ENCODE measurements at places on chromosomes 3 and 15. TPM values are rescaled to one million over a fixed set of nuclear protein-coding genes. Genes with fewer than 3 reads are reported as not detected.

DNA sequence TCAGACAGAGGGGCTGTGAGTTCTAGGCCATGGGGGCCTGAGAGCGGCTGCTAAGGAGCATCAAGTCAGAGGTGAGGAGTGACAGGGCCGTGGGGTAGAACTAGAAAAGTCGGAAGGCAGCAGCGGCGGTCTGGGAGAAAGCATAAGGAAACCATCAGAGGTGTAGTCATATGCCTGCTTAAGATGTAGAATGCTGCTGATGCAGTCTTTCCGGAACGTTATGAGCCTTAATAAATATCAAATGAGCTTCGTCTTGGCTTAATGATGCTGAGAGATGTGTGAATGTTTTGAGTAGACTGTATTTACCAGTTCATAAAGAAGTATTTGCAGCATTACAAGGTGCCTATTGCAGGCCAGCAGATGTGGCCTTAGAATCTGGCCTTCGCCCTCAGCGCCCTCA, 15.2 kb downstream of the ATG7 start:
- no peak overlapping the region for H3K4me3 ChIP-seq
- peaks cover 35% of the 10 kb centered on the region for H3K4me1 ChIP-seq
- no peak overlapping the region for H3K27ac ChIP-seq
- DNase-seq, result no peak
- no peaks in the 10 kb centered on the region for H3K27me3 ChIP-seq

GRCh38 chr15:60076045-60076444, 71.9 kb downstream of the FOXB1 start:
- no peaks in the 10 kb centered on the region for H3K36me3 ChIP-seq
- no peaks in the 10 kb centered on the region for H3K27me3 ChIP-seq
- no peak overlapping the region for H3K4me3 ChIP-seq
- no peak for DNase-seq
- H3K4me1 ChIP-seq, result peaks cover 7% of the 10 kb centered on the region
- no peak overlapping the region for H3K27ac ChIP-seq

- peaks cover 8% of the 10 kb centered on the region for H3K4me1 ChIP-seq
- H3K27ac ChIP-seq, result no peak overlapping the region
- peak overlapping the region; percentile 47 for H3K4me3 ChIP-seq
- DNase-seq, result no peak
- H3K27me3 ChIP-seq, result no peaks in the 10 kb centered on the region
Measured at GRCh38 chr3:141388395-141388794, 20.1 kb downstream of the ZBTB38 start.

DNA sequence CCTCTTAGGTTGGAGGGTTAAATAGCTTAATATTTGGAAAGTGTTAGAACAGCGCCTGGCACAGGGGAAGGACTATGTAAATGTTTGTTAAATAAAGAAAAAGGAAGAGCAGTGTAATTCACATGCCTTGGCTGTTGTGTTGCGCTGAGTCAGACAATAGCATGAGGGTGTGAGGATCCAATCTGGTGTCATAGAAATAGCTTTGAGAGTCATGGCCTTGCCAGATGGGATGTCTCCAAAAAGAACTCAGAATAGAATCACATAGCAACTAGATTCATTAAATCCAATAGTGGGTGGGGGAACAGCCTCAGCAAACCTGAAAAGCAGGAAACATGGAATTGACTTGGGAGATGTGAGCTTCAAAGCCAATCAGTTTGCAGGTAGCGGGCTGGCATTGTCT, 3.9 kb upstream of the RBSN start:
- DNase-seq, result no peak
- H3K4me3 ChIP-seq, result no peak overlapping the region
- H3K4me1 ChIP-seq, result peaks cover 22% of the 10 kb centered on the region
- no peak overlapping the region for H3K27ac ChIP-seq
- H3K27me3 ChIP-seq, result no peaks in the 10 kb centered on the region

GRCh38 chr3:7340795-7341194, 479.9 kb downstream of the GRM7 start:
- H3K4me3 ChIP-seq, result no peak overlapping the region
- H3K4me1 ChIP-seq, result no peaks in the 10 kb centered on the region
- no peaks in the 10 kb centered on the region for H3K36me3 ChIP-seq
- DNase-seq, result no peak
- no peaks in the 10 kb centered on the region for H3K27me3 ChIP-seq
- no peak overlapping the region for H3K27ac ChIP-seq

GRCh38 chr3:120597445-120598049, 1.4 kb downstream of the NDUFB4 start:
- H3K4me3 ChIP-seq, result peak overlapping the region; percentile 88
- H3K27me3 ChIP-seq, result no peaks in the 10 kb centered on the region
- H3K4me1 ChIP-seq, result peaks cover 14% of the 10 kb centered on the region
- H3K36me3 ChIP-seq, result peaks cover 39% of the 10 kb centered on the region
- H3K27ac ChIP-seq, result peak overlapping the region; percentile 21
- DNase-seq, result no peak

DNA sequence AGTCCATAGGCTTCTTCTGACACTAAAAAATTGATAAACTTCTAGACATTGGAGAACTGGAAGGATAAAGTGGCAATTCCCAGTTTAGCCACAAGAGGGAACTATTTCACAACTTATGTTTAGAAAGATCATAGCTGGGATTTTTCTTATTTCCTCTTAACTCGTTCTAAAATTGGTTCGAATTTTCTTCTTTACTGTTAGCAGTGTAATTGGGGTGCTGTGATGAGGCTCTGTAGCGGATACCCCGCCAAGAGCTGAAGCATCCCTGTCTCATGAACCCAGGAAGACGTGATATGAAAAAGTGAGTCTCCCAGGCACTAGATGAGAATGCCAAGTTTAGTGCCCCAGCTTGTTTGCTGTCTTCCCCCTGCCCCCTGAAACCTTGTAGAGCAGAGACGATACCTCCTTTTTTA, 85.1 kb downstream of the PDCD6IP start:
- DNase-seq, result peak; percentile 62
- H3K27ac ChIP-seq, result no peak overlapping the region
- H3K36me3 ChIP-seq, result no peaks in the 10 kb centered on the region
- H3K27me3 ChIP-seq, result no peaks in the 10 kb centered on the region

- H3K27me3 ChIP-seq, result peaks cover 12% of the 10 kb centered on the region
- H3K4me1 ChIP-seq, result no peaks in the 10 kb centered on the region
- H3K27ac ChIP-seq, result no peak overlapping the region
- no peak for DNase-seq
Measured at GRCh38 chr15:79437275-79438000, 5.3 kb downstream of the MINAR1 start.

- no peaks in the 10 kb centered on the region for H3K4me1 ChIP-seq
- no peaks in the 10 kb centered on the region for H3K36me3 ChIP-seq
- no peak overlapping the region for H3K4me3 ChIP-seq
- no peaks in the 10 kb centered on the region for H3K27me3 ChIP-seq
- H3K27ac ChIP-seq, result no peak overlapping the region
Measured at GRCh38 chr15:53384417-53384816, 375.0 kb downstream of the WDR72 start.

DNA sequence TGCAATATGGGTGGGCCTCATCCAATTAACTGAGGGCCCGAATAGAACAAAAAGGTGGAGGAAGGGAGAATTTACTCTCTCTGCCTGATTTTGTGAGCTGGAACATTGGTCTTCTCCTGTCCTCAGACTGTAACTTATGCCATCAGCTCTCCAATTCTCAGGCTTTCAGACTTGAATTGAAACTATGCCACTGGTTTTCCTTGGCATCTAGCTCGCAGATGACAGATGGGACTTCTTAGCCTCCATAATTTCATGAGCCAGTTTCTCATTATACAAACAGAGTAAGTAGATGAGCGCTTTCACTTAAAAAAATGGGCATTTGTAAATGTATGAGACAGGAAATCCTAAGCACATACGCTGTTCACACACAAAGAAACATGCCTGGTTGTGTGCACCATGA, 8.7 kb upstream of the PTX3 start:
- no peaks in the 10 kb centered on the region for H3K4me1 ChIP-seq
- no peak overlapping the region for H3K27ac ChIP-seq
- H3K36me3 ChIP-seq, result no peaks in the 10 kb centered on the region
- no peaks in the 10 kb centered on the region for H3K27me3 ChIP-seq
- H3K4me3 ChIP-seq, result no peak overlapping the region
- DNase-seq, result no peak

GRCh38 chr3:98980915-98981596, 79.6 kb upstream of the DCBLD2 start:
- H3K27me3 ChIP-seq, result no peaks in the 10 kb centered on the region
- H3K36me3 ChIP-seq, result no peaks in the 10 kb centered on the region
- no peak overlapping the region for H3K4me3 ChIP-seq
- no peaks in the 10 kb centered on the region for H3K4me1 ChIP-seq
- H3K27ac ChIP-seq, result no peak overlapping the region

DNA sequence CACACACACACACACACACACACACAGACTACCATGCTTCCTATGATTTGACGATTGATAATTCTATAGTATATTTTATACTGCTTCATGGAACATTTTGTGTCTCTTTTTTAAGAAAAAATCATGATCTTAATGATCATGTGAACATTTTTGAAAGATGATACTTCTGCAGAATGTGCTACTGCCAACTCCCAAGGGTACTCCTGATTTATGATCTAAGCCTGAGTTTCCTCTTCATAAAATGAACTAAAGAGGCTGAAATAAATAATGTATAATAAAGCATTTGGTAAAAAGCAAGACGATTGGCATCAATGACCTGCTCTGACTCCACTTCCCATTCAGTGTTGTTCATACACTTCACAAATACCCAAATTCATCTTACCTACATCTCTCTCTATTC, 333.8 kb upstream of the RBMS3 start:
- no peak overlapping the region for H3K4me3 ChIP-seq
- H3K27ac ChIP-seq, result no peak overlapping the region
- H3K36me3 ChIP-seq, result no peaks in the 10 kb centered on the region
- H3K4me1 ChIP-seq, result no peaks in the 10 kb centered on the region
- DNase-seq, result no peak
- no peaks in the 10 kb centered on the region for H3K27me3 ChIP-seq

DNA sequence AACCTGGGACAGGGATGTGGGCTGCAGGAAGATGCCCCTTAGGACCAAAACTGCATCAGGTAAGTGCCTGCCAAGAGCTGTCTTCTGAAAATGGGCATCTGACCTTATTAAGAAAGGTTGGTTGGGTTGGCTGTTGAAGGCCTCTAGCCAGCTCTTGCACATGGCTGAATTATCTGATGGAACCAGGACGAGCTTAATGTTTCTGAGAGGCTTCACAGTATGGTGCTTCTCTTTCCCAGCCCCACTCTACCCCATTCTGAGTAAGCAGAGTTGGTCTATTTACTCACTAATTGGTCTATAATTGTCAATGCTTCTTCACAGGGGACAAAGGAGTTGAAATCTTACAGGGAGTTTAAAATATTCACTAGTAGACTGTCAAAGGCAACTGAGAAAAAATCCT, 48.4 kb downstream of the DTWD1 start:
- H3K4me3 ChIP-seq, result no peak overlapping the region
- no peaks in the 10 kb centered on the region for H3K36me3 ChIP-seq
- H3K27ac ChIP-seq, result no peak overlapping the region
- no peaks in the 10 kb centered on the region for H3K4me1 ChIP-seq
- DNase-seq, result no peak
- no peaks in the 10 kb centered on the region for H3K27me3 ChIP-seq

- H3K27me3 ChIP-seq, result no peaks in the 10 kb centered on the region
- H3K36me3 ChIP-seq, result no peaks in the 10 kb centered on the region
- no peak overlapping the region for H3K4me3 ChIP-seq
- no peaks in the 10 kb centered on the region for H3K4me1 ChIP-seq
- no peak overlapping the region for H3K27ac ChIP-seq
Measured at GRCh38 chr3:143314251-143315093, 194.9 kb downstream of the CHST2 start.

DNA sequence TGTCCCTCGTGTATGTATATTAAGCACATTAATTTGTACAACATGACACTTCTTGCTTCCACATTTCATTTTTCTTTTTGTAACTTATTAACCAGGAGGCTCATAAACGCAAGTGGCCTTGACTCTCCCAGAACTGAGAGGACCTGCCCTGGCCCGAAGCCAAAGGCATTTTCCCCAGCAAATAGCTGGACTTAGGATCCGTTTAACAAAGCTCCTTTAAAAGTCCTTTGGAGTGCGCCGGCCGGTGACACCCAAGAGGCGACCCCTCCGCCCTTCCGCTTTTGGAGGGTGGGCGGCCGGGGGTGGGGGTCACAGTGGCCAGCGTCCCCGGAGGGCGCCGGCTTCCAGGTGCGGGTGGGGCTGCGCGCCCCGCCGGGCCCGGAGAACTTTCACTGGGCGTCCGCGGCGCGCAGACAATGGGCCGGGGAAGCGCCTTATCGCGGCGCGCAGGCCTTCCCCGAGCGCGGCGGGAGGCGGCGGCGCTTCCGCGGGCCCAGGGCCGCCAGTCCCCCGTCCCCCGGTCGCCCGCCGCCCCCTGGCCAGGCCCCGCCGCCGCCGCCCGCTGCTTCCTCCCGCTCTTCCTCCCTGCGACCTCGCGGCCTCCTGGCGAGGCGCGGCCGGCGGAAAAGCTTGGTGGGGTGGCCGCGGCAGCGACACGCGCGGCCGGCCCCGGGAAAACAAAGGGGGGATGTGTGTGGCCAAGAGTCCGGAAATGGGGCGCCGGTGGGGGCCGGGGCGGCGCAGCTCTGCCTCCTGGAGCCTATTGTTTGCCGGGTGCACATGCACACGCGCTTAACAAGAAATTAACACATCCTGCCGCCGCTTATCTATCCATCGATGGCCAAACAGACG, 613.4 kb downstream of the MCTP2 start:
- H3K4me3 ChIP-seq, result no peak overlapping the region
- peaks cover 26% of the 10 kb centered on the region for H3K27me3 ChIP-seq
- H3K36me3 ChIP-seq, result no peaks in the 10 kb centered on the region
- no peaks in the 10 kb centered on the region for H3K4me1 ChIP-seq

DNA sequence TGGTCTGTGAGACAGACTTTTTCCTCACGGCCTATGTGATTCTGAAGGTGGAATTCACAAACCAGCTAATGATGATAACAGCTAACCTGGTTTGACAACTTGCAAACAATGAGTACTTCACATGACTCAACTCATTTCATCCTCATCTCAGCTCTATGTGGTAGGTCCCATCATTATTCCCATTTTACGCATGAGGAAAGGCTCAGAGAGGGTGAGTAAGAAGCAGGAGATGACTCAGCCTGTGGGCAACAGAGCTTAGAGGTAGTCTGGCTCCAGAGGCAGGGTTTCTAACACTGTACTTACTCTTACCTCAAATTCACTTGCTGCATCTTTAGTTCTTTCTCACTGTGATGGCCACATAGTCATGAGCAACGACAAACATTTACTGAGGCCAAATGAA, 25.8 kb upstream of the PSMD6 start:
- no peak overlapping the region for H3K27ac ChIP-seq
- H3K4me1 ChIP-seq, result no peaks in the 10 kb centered on the region
- H3K27me3 ChIP-seq, result peaks cover 8% of the 10 kb centered on the region

DNA sequence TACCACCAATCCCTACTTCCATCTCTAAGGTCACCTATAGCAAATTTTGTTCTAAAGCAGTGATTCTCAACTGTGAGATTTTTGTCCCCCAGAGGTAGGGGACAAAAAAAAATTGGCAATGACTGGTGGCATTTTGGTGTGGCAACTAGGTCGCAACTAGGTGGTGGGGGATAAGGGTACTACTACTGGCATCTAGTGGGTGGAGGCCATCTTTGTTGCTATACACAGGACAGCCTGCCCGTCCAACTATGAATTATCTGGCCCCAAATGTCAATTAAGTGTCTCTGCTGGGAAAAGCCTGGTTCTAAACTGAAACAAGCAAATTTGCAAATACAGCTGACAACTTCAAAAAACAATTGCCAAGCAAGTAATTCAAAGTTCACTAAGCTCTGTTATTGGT, 1.4 kb downstream of the MTMR10 start:
- no peak overlapping the region for H3K27ac ChIP-seq
- peaks cover 13% of the 10 kb centered on the region for H3K36me3 ChIP-seq
- H3K4me3 ChIP-seq, result peak overlapping the region; percentile 97
- no peaks in the 10 kb centered on the region for H3K27me3 ChIP-seq
- no peak for DNase-seq
- H3K4me1 ChIP-seq, result peaks cover 28% of the 10 kb centered on the region

The GATA2 gene
- total RNA-seq, result 0.16 TPM

The SHC4 gene
- not detected for total RNA-seq

The NOX5 gene
- not detected for total RNA-seq

The LRRC28 gene
- 14.4 TPM for total RNA-seq
